Activated gamma-delta T cell (primary cell): ENCODE measurements at places on chromosomes 11 and 22.
A peak's percentile ranks its signal among the peaks of the same experiment; 100 is the strongest.

GRCh38 chr11:20731676-20732215 is 62.4 kb downstream of the NELL1 start:
- no peak for DNase-seq

- DNase-seq = no peak
Observed at GRCh38 chr11:84022201-84022600, 736.0 kb upstream of the CCDC90B start.

GRCh38 chr11:44885919-44886789 is 64.5 kb downstream of the TP53I11 start:
- no peak for DNase-seq

DNA sequence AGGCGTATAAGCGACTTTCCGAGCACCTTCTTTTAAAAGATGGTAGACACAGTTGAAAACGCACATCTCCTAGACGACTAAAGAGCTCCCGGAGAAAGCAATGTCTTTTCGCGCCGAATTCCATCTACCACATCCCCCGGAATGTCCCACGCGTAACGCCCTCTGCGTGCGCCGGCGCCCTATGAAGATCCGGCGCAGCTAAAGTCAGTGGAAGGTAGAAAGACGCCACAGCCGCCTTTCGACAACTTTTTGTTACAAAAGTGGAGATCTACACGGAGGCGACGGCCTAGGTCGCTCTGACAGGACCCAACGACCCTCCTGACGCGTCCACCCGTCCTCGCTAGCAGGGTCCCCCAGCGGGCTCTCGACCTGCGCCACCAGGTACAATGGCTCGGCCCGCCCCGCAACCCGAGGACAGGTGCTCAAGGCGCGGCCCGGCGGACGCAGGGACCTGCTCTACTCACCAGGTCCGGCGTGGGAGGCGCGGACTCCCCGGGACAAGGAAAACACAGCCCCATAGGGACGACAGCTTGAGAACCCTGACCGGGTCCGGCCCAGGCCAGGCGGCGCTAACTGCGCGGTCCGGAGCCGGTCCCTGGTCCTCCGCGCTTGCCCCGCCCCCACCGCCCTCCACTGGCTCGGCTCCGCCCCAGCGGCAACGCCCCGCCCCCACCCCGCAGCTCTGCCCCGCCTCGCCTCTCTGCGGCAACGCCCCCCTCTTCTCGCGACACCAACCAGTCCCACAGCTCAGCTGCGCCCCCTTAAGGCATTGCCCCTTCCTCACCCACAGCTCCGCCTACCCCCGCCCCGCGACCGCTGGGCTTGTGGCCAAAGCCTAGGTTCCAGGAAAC is at the start of gene SVIP:
TSS of gene SVIP (minus strand) at position 571 of the 851 bp plus-strand sequence. CDS start at position 518, 53 bp downstream.
- peak; percentile 77 for DNase-seq

- DNase-seq = no peak
Observed at GRCh38 chr11:15276621-15277020, 161.9 kb downstream of the INSC start.

DNA sequence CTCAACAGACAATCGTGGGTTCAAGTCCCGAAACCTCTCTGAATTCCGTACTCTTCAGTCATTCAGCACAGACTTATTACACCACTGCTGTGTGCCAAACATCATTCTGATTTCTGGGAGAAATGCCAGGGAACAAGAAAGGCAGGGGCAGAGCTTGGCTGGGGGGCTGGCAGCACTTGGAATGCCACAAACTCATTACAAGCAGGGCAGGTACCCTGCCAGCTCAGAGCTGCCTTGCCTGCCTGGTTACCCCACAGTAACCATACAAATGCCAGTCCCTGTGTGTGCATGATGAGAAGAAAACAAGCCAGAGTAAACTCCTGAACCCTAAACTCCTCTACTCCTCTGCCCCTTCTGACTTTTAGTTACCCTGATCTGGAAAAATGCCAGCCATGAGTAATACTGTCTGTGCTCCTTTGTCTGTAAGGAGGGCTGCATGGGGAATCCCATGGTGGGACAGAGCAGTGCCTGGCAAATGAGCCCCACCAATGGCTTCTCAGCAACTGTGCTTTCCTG is 6.9 kb upstream of the RAD9A start:
- DNase-seq = no peak

- DNase-seq = no peak
Observed at GRCh38 chr22:24437741-24438328, 10.4 kb downstream of the ADORA2A start.

DNA sequence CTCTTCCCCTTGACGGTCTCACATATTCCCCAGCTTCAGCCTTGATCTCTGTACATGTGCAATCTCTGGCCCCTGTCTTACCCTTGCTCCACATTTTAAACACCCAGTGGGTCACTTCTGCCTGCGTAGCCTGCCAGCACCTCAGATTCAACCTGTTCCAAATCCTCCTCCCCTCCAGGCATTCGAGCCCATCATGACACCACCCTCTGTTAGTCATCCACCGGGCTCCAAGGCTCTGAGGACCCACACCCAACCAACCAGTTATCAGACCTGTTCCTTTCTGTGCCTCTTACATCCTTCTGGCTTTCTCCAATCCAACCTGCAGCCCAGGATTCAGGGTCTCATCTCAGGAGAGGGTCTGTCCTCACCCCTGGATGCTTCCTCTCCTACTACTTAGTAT is 119.8 kb upstream of the TBCEL start:
- no peak for DNase-seq

DNA sequence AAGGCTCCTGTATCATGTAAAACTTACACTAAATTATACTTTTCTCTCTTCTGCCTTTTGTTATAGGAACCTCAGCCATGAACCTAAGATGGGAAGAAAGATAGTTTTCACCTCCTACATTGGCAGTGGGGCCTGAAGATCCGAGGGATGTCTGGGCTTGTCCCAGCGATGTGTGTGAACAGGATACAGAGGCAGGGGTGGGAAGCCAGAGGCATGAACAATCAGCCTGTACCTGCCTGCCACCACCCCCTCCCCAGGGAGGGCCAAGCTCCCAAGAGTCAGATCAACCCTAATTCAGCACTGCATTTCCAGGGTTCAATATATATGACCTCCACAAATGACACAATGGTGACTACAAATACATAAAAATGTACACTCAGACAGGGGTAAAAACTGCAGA is 9.4 kb downstream of the KIAA0930 start:
- DNase-seq = no peak

GRCh38 chr11:102117472-102118113 is 7.3 kb downstream of the YAP1 start:
- DNase-seq = no peak

GRCh38 chr11:125347261-125347585 is 148.8 kb downstream of the FEZ1 start:
- DNase-seq = no peak

GRCh38 chr11:88414981-88415413 is 77.5 kb upstream of the CTSC start:
- no peak for DNase-seq

DNA sequence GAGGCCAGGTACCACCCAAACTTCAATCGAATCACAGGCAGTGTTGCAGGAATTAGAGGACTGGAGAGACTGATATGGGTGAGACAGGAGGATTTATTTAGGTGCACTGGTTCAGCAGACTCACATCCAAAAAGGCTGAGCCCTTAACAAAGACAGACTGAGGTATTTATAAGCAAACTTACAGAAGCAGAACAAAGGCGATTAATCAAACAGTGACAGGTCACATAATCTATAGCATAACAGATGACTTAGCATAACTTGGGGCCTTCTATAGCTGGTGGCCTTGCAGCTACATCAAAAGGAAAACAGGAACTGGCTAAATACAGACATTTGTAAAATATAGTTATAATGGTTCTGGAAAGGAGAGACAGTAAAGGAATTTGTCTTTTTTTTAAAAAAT is 2.1 kb downstream of the APOBEC3B start:
- no peak for DNase-seq

- no peak for DNase-seq
Observed at GRCh38 chr11:128802358-128802981, 64.6 kb downstream of the KCNJ1 start.

DNA sequence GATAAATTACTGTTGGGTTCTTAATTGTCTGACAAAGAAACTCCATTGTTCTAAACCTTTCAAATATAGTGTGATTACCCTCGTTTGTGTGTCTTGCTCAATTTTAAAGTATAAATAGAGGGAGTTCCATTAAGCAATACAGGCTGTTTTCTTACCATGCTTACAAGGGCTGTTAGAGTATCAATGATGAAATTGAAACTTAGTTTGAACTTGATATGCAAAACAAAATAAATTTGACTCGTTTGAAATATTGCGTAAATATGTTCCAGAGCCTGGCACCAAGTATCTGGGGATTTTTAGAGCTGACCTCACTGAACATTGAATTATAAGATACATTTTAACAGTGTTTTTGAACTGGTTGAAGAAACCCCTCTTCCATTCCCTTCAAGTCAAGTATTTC is 31.7 kb downstream of the TEAD1 start:
- no peak for DNase-seq

DNA sequence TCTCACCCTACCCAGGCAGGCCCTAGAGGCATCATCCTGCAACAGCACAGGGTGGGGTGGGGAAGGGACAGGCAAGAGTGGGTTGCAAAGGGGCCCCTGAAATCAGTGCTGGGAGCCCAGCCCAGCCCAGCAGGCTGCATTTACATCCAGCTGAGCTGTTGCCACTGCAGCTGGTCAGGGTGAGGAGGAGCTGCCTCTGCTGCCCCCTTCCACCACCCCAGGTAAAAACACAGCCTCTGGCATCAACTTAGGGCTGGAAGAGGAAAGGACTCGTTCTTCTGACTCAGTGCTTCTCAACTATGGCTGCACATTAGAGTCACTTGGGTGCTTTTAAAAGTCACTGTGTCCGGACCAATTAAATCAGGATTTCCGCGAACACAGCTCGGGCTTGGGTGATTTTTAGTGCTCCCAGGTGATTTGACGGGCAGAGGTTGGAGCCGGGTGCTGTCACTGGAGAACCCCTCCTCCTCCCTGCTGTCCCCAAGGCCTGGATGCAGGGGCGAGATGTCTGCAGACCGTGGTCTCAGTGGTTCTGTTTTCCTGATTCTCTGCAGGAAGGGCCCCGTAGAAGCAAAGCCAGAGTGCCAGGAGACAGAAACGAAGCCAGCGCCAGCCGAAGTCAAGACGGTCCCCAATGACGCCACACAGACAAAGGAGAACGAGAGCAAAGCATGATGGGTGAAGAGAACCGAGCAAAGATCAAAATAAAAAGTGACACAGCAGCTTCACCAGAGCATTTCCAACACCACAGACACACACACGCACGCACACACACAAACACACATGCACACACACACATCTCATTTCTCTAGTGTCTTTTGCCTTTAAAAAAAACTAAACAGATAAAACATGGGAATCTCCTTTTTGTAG is 39.4 kb upstream of the TTC12 start:
- DNase-seq = no peak

- no peak for DNase-seq
Observed at GRCh38 chr11:35986947-35987346, 43.1 kb downstream of the LDLRAD3 start.

DNA sequence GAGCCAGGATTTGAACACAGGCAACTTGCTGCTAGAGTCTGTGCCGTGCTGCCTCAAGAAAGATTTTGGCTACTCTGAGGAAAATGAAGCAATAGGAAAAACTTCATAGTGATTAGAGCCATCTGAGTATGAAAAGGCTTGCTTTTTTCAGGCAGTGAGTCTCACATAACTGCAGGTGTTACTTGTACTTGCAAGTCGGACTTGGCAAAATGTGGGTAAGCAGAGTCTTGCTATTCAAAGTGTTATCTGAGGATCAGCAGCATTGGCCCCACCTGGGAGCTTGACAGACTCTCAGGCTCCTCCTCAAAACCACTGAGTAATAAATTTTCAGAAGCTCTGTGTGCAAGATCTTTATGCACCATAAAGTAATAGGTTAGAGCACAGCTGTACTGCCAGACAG is 18.1 kb downstream of the RNF141 start:
- DNase-seq = no peak

DNA sequence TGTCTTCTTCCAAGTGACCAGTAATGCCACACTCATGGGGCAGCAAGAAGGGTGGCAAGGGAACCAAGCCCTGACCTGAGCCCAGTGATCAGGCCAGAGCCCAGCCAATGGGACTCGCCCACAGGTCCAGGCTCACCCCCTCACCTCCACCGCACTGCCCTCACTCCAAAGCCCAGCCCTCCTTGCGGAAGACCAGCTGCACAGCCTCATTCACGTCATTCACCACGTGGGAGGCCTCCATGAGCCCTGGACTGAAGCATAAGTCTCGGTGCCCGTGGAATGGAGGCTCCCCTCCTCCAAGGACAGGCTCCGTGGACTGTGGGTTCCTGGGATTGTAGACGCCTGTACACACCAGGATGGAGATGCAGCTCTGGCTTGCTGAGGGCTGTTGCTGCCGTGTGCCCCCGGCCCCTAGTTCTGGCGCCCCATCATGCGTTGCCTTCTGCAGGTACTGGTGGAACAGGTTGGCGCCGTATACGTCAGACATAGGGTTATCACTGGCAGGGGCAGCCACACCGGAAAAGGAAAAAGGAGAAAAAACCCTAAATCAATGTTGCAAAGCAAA is 16.8 kb upstream of the TMEM121B start:
- no peak for DNase-seq
